Thoracic aorta (tissue), 2 donors: ENCODE measurements at places on chromosomes 13 and 19. TPM values are rescaled to one million over a fixed set of nuclear protein-coding genes. Genes with fewer than 3 reads are reported as not detected.

Gene PSG5
- not detected for total RNA-seq

Gene EBPL
- 12.2 TPM for total RNA-seq

Gene GAPDHS
- total RNA-seq = not detected

Gene ZNF234
- total RNA-seq = 8.7 TPM

Gene SYCN
- not detected for total RNA-seq

Gene TMEM145
- total RNA-seq = not detected

GRCh38 chr19:20028611-20029010 is 10.7 kb downstream of the ZNF682 start:
- DNase-seq = no peak

- no peak for DNase-seq
Measured at GRCh38 chr13:86841264-86841663, 829.9 kb upstream of the SLITRK5 start.

DNA sequence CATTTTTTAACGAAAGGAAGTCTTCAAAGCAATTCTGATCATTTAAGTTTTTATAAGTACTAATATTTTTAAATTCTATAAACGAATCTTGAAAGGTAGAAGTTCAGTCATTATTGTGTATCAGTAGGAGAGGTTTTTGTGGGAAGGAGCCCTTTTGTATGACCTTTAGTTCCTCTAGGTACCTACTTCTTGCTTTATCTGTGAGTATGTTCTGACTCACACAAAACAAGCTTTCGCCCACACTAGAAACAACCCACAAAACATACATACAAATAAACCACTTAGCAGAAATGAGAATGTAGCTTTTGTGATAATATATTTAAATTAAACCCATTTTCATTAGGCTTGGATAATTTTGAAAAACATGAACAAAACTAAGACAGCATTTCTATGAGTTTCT is 27.8 kb downstream of the ERCC5 start:
- DNase-seq = no peak

DNA sequence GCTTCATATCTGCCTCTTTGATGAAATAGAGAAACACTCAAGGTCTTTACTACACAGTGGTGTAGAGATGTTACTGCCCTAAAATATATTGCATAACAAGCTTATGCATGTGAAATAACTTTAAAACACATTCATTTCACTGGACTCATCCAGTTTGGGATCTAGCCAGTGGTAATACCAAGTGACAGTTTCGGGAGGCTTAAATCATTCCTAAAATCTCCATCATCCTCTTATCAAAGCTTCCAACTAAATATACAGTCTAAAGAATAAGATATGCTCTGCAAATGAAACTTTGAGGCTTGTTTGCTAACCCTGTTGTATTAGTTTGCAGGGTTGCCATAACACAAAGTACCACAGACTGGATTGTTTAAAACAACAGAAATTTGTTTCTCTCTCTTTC is 52.8 kb downstream of the THSD1 start:
- DNase-seq = no peak

- DNase-seq = no peak
Measured at GRCh38 chr19:35883882-35884281, 15.5 kb downstream of the APLP1 start.

GRCh38 chr13:41344358-41344757 is 33.3 kb downstream of the NAA16 start:
- DNase-seq = no peak

DNA sequence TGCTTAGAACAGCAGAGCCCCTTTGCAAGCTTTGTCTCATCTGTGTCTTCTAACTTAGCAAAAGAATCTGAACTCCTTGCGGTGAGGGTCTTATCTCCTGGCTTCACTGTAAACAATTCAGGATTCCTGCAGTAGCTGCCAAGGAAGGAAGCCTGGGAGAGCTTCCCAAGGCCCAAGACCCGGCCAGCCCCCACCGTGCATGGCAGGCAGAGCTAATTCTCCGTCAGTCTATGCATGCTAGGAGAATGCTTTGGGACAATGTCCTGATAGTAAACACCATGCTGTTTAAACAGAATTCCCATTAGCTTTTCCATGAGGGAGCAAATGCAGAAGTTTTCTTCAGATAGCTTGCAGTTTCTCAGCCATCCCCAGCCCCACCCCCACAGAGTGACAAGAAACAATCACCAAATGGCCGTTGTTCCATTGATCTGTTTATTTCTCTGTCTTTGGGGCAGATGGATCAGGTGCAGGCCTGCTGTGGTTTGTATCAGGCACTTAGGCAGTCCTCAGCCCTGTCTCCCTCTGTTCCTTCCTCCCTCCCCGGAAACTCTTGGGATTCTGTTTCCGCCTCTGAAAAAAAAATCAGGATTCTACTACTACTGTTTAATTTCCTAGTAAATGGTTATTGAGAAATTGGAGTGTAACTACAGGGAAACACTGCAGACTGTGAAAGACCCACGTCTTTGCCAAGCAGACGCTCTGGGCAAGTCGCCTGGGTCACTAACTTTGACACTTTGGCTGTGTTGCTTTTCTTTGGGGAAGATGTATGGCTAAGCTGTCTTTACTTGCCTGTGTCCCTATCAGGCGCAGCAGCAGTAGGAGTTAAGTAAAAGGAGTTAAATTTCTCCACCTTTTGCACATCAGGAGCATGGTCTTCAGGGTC is 40.7 kb upstream of the SPATA13 start:
- no peak for DNase-seq

DNA sequence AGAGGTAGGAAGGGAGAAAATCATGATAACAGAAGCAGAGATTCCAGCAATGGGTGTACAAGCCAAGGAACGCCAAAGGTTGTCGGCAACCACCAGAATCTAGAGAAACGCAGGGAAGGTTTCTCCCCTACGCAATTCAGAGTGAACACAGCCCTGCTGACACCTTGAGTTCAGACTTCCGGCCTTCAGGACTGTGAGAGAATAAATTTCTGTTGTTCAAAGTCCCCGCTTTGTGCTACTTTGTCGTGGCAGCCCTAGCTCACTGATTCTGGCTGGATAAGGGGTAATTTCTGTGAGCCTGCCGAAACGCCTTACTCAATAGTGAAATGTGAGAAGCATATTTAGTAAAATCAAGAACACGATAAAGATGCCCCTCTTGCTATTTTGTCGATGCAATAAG is 5.3 kb upstream of the CLEC4G start:
- DNase-seq = no peak

GRCh38 chr19:4676955-4677731 is 7.0 kb upstream of the MYDGF start:
- DNase-seq = no peak

GRCh38 chr13:27200413-27201070 is 28.9 kb upstream of the USP12 start:
- no peak for DNase-seq

DNA sequence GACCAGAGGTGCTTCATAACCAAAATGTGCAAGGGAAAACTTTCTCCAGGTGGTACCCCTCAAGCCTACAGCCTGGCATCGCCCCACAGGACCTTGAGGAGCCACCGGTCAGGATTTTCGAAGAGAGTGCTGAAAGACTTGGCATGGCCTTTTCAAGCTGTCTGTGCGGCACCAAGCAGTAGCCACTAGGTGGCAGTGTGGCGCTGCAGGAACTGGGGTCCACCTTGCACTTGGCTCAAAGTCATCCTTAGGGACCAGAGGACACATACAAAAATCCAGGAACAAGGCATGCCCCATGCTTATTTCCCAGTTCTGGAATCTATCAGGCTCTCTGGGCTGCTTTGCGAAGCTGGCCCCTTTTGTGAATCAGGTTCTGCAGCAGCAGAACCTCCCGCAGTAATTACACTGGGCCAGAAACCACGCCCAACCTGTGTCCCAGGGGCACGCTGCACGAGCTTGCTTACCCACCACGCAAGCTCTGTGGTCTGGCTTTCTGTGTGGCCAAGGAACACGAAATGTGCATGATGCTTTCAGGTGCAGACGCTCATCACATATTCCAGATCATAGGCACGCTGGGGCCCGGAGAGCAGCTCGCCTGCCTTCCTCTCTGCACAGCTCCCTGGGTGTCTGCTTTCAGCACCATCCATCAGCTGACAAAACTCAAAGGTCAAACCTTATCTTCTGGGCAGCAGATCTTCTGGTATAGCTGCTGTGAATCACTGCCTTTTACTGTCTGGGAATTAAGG is 87.2 kb downstream of the SLC7A1 start:
- DNase-seq = peak; percentile 45

DNA sequence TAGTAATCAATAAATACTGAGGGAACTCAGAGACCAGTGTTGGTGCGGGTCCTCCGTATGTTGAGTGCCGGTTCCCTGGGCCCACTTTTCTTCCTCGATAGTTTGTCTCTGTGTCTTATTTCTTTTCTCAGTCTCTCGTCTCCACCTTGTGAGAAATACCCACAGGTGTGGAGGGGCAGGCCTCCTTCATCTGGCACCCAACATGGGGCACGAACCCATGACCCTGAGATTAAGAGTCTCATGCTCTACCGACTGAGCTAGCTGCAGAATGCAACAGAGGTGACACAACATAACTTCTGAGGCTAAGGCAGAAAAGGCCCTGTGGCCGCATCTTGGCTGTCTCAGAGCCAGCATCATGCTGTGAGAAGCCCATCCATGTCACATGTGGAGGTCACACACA is 5.3 kb upstream of the ZNF613 start:
- DNase-seq = no peak
